ENCODE measurements at places on chromosomes 2 and 18.

DNA sequence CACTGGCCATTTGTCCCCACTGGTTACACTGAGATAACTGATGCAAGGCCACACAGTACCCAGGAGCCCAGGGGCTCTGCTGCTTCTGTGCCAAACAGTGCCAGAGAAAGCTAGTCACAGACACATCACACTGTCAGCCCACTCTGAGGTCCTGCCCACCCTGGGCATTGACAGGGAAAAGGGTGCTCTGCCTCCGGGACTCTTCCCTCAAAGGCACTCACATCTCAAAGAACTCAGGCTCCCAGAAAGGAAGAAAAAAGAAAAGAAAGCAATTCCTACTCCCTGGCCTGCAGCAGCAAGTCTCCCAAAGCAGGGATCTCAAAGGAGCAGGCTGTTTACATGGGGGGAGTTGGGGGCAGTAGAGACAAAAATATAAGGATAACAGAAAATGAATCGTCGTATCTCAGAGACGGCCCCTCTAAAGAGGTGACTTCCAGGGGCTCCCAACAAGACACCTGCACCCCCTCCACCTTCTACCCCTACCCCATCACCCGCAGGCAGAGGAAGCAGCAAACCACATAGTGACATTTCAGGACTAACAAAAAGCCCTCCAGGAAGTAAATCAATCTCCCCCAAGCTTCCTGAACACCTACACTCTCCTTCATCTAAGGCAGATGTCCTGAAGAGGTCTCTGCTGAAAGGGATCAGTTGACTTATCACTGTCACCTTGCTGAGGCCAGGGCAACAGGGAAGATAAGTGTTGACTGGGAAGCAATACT, 247.6 kb downstream of the TNS1 start:
- DNase-seq = no peak

- no peak for DNase-seq
Measured at GRCh38 chr18:14944838-14945237, 196.9 kb downstream of the ANKRD30B start.

GRCh38 chr2:85457043-85457442, 38.5 kb downstream of the SH2D6 start:
- no peak for DNase-seq

- no peak for DNase-seq
Measured at GRCh38 chr2:200786423-200786822, 25.3 kb upstream of the BZW1 start.

- DNase-seq = no peak
Measured at GRCh38 chr2:136204971-136205370, 87.0 kb upstream of the CXCR4 start.

DNA sequence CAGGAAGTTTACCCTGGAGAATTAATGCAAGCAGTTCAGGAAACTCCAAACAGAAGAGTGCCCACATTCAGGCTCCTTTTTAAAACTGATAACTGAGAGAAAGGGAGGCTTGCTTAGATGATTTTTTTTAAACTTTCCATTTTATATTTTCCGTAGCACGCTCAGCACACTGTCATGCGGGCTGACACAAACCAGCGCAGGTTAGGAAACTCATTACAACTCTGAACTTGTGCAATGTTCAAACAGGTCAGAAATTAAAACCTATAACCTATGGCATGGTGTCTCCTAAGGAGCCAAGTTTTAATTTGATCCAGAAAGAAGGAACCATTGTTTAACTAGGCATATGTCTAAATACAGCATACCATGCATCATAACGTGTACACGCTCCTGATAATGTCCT, 117.7 kb upstream of the SMIM21 start:
- DNase-seq = no peak

- DNase-seq = no peak
Measured at GRCh38 chr18:24227977-24228666, 89.3 kb downstream of the CABYR start.

DNA sequence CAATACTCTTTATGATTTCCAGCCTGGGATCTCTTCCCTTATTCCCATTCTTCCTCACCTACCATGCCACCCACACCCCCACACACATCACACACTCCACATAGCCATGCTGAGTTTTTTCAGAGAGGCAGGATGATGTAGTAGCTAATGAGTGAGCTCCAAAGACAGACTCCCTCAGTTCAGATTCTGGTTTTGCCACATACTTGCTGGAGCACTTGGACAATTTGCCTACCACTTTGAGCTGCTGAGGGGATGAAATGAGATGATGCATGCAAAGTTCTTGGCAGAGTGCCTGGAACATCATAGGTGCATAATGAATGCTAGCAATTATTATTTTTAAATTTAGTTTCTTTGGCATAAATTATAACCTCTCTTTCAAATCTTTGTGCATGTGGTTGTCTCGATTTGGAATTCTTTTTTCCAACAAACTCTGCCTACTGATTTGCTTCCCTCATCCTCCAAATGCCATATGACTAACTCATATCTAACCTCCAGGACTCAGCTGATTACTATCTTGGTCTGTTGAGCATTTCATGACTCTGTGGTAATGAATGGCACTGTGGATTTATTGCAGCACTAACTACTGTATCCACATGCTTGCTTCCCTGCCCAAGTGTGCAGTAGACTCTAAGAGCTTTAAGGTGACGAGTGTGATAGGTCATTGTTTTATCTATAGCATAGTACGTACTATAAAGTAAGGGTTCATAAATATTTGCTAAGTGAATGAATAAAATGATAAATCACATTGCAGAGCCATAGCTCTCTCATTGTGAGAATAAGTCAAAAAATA, 99.1 kb downstream of the TACR1 start:
- no peak for DNase-seq

GRCh38 chr2:241925277-241925676, 55.7 kb downstream of the RTP5 start:
- DNase-seq = no peak

DNA sequence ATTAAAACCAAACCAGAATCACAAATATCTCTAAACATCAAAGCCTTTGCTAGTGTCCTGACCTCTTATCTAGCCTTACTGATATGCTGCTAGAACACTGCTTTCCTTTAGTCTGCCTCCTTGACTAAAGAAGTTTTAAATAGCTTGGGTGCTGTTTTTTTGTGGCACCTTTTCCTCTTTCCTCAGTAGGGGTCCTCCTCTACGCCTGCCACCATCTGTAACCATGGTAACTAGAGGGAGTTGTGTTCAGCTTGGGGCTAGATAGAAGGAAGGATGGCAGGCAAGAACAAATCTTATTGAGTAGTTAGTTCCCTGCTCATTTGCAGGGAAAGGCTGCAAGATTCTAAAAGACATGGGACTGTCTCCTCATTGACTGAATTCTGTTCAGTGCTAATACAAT, 86.0 kb downstream of the TAF4B start:
- no peak for DNase-seq

DNA sequence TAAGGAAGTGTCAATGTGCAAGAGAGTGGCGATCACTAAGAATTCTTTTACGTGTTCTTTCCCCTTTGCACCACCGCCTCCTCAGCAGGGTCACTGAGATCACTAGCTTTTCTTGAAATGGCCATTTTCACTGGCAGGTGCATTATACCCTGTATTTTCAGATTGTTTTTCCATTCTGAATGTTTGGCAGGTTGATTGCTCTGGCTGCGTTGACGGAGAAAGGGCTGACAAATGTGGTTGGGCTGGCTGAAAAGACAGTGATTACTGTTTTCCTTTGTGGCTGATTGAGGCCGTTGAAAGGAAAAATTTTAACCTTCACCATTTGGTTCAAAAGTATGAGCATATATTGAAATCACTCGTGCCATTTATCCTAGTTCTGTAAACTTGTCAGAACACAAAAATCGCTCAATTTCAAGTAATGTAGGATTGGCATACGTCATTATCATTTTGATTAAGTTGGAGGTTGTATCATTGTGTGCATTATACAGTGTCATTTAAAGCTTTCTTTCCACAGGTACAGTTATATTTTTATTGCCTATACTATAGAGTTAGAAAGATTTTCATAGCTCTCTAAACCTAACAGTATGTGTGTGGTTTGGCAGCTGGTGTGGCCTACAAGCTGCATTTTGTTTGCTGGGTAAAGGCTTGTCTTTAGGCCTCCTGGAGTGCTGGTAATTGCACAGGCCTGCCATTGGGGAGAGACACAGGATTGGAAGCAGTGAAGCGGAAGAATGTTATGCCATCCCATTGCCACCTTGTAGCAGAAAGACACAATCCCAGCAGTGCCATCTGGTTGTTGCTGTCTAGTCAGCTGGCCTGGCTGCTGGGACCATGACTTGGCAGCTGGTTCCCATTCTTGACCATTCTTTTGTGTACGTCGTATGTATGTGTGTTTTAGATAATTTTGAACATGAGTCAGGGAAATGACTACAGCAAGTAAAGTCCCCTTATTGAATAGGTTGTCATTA, 36.7 kb downstream of the DYNC1I2 start:
- DNase-seq = no peak

- DNase-seq = no peak
Measured at GRCh38 chr2:233480490-233481202, 85.9 kb downstream of the USP40 start.

DNA sequence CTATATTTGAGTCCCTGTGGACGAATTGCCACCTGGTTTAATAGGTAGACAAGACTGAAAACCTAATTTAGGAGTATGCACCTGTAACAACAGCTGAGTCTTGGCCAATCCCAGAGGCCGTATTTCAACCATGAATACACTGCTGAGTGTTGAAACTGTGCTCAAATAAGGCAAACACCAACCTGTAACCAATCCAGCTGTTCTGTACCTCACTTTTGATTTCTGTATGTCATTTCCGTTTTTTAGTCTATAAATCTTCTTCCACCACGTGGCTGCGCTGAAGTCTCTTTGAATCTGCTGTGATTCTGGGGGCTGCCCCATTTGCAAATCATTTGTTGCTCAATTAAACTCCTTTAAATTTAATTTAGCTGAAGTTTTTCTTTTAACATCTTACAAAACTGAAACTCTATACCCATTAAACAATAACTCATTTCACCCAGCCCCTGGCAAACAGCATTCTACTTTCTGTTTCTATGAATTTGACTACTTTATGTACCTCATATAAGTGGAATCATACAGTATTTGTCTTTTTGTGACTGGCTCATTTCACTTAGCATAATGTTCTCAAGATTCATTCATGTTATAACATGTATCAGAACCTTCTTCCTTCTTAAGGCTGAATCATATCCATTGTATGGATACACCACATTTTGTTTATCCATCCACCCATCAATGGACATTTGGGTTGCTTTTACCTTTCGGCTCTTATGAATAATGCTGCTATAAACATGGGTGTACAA, 7.5 kb upstream of the YPEL5 start:
- no peak for DNase-seq

GRCh38 chr2:52391621-52392020, 1359.7 kb upstream of the NRXN1 start:
- no peak for DNase-seq

DNA sequence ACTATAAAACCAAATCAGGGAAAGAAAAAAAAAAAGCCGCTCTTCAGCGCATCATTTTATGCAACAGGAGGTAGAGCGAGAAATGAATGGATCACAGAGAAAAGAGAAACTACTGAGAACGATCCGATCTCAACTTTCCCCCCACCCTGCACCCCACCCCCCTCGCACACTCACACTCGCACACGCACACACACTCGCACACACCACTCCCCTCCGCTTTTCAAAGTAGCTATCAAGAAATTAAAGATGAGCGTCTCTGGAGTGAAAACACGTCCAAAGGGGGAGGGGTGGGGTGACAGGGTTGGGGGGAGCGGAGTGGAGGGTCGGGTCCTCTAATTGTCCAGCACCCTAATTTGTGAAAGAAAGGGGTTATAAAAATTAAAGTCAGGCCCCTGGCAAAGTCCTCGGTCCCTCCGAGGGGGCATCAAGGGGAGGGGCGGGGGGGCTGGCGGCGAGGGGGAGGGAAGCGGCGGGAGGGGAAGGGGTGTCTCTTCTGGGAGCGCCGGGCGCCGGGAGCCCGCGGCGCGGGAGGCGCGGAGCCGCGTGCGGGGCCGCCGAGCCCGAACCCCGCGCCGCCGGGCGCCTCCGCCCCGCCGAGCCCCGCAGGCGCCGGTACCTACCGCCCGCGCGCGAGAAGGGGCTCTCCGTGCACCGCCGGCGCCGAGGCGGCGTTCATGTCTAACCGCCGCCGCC, 428 bp downstream of the TCF4 start:
- DNase-seq = peak; percentile 65

DNA sequence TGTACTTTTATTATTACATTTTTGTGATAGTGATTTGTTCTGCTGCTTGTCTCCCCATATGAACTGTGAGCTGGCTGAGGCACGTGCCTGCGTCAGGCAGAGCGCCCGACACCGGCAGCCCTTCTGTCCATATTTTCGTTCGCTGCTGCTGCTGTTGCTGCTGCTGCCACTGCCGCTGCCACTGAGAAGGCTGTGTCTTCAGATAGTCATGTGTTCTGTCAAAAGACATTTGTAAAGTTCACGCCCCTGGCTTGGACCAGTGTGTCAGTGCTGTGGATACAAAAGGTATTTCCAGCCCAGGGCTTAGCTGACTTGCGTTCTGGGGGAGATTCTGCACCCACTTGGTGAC, 47.0 kb downstream of the TWIST2 start:
- no peak for DNase-seq

GRCh38 chr2:172791953-172792352, 56.3 kb downstream of the RAPGEF4 start:
- no peak for DNase-seq

DNA sequence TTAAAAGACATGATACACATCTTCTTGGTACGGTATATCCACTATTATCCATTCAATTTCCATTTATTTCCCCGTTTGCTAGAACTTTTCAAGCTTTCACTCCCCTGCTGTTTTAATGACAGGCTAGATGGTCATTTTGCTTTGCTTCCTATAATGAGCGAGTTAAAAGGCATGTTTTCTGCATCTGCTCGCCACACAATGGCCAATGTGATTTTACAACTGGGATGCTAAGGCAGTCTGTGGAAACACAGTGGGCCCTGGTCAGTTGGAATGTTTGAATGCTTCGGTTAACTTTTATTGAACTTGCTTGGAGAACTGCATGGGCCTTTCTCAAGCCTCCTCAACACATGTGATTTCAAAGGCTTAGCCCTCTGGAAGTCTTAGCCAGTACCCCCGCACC, 48.4 kb upstream of the TNP1 start:
- DNase-seq = no peak

DNA sequence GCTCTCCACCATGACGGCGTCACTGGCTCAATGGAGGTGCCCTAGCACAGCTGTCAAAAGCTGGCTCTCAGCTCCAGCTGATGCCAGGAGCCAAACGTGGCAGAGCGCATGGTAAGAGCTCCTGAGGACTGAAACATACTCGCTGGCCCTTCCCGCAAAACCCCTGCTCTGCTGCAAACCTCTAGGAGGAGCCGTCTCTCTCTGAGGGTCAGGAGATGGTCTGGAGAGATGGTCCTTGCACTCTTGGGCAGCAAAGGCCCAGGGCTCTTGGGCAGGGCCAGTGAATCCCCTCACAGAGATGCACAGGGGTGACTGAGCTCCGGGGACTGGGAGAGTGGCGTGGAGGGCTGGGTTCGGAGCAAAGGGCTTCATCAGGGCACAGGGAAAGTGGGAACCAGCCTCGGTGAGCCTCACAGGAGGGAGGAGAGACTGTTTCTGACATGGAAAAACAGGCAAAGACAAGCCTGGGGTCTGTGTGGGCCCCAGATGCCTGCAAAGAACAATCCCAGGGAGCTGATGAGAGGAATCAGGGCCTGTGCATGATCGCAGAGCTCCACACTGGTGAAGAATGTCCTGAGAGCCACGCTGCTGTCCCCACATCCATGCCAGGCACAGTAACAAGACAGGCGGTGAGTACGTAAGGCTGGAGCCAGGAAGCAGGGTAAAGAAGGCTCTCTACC, 17.2 kb downstream of the SNORC start:
- no peak for DNase-seq
